ENCODE measurements at places on chromosomes 12 and 14.
A peak's percentile ranks its signal among the peaks of the same experiment; 100 is the strongest.

DNA sequence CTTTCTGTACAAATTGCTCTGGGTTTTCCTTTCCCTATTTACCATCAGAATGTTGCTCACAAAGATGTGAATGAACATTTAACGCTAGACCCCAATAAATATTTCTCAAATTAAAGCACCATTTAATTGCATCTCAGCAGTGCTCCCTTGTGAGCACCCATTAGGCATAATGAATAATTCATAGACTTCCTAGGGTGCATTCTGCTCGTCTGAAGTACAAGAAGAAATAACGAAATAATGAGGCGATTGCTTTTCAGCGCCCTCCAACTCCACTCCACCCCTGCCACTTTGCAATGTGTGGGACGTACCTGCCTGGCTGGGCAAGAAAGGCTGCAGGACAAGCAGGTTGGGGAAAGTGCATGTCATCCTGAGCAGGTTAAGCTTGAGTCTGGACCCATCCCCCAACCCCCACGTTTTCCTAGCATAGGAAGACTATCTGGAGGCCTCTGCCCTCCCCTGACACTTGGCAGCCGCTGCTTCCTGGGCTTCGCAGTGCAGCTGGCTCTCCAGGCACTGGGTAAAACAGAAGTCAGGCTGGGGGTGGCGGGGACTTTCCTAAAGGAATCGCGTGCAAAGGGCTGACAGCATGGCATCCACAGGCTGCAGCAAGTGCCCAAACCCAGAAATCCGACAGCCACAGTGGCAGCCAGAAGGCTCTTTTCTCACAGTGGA is 253.7 kb downstream of the DUSP6 start:
- peak; percentile 21 for DNase-seq

DNA sequence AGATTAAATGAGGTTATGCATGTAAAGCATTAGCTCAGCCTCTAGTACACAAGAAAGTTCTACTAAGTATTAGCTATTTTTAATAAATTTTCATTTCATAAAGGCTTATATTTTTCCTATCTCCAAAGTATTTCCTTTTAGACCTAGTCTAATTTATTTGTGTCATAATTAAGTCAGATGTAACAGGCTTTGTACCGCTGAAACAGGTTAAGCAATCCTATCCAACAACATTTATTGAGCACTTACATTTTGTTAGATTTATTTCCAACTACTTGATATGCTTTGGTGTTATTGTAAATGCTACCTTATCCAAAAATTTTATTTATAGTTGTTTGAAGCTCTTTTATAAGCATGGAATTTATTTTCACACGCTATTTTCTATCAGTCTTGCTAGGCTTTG is 1.8 kb upstream of the PARP2 start:
- no peak for DNase-seq

- DNase-seq: no peak
Observed at GRCh38 chr14:81452341-81453133, 52.4 kb upstream of the STON2 start.

DNA sequence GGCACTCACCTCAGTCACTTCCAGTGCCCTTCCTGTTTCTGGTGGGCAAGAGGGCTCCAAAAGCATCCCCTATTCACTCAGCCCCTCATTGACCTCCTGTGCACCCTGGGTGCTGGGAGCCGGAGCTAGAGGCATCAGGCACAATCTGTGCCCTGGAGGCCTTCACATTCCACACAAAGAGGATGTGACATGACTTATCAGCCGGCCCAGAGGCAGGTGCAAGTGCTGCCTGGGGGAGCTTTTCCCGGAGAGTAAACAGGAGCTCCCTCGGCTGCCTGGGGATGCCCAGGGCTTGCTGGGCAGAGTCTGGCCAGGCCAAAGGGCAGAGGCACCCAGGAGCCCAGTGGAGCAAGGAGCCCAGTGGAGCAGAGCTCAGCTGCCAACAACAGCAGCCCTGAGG is 64.5 kb downstream of the BCL11B start:
- no peak for DNase-seq

DNA sequence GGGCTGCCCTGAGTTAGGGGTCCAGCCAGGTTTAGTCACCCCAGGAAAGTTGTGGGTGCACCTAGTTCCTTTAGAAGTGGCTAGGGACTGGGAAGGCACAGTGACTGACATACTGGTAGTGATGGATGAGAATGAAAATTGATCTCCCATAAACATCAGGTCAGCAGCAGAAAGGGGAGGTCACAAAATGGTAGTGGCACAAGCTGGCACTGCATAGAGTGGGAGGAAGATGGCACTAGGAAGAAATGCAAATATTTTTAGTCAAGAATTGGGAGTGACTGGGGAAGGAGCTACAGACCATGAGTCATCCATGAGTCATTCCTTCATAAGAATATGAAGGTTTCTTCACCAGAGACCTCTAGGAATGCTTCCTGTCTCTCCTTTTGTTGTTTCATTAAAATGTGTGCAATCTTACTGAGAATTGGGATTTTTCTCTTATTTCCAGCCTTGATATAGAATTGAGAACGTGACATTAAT is 198.3 kb upstream of the AMIGO2 start:
- no peak for DNase-seq

Data from right kidney (tissue), 9 donors.